ENCODE measurements at places on chromosomes 1 and 21.

GRCh38 chr21:27359141-27359540 is 392.3 kb upstream of the ADAMTS5 start:
- no peak for DNase-seq

DNA sequence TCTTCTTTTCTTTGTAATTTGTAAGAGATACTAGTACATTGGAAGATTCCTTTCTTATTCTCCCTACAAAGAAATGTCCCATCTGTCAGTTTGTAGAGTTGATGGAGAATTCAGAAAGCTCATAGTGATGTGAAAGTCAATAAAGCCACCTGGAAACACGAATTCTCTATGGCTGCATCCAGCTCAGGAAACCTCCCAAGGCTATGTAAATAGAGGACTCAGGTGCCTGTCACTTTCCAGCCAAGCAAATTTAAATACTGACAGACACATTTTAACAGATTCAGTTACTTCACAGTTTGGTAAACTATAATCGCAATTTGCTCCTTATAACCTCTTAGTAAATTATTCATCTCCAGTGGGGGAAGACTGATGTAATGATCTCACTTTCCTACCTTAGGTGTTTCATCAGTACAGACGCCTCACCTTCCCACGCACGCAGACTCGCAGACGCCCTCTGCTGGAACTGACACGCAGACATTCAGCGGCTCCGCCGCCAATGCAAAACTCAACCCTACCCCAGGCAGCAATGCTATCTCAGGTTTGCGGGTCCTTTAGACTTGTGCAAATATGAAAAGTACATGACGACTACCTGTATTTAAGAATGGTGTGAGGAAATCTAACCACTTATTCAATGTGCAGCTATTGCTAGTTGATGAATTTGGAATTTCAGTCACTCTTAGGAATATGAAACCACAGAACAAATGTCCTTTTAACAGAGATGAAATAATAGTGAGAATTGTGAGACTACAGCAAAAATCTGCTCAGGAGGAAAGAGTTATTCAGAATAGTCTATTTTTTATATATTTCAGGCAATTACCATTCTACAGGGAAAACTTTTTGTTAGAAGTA is 60.6 kb downstream of the PTPRC start:
- no peak for DNase-seq

- peak; percentile 30 for DNase-seq
Observed at GRCh38 chr21:33403786-33404585, 773 bp downstream of the IFNGR2 start.

- no peak for DNase-seq
Observed at GRCh38 chr1:71054281-71054731, 6.7 kb upstream of the PTGER3 start.

GRCh38 chr21:46181953-46182547 is 2.2 kb downstream of the SPATC1L start:
- DNase-seq: no peak

GRCh38 chr21:45880097-45881068 is 101.2 kb upstream of the COL6A1 start:
- peak; percentile 75 for DNase-seq

- DNase-seq: no peak
Observed at GRCh38 chr1:202241376-202242079, 47.9 kb downstream of the LGR6 start.

GRCh38 chr1:76868154-76868882 is 1.0 kb downstream of the ST6GALNAC5 start:
- peak; percentile 55 for DNase-seq

DNA sequence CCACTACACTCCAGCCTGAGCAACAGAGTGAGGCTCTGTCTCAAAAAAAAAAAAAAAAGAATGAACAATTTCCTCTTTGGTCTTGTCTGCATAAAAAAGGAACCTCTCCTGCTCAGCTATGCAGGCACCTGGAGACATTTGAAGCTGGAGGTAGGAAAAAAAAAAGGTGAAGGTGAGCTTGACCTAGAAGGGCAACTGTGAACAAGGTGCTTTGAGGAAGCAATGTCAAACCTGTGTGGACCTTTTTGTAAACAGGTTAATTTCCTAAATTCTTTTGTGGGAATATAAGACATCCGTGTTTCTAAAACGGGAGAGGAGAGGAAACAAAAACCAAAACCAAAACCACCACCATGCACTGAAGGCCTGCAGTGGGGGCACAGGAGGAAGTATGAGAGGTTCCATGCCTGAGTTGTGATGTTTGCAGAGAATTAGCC is 77.5 kb downstream of the SLC45A1 start:
- no peak for DNase-seq

- no peak for DNase-seq
Observed at GRCh38 chr1:172288581-172288980, 131.9 kb upstream of the C1orf105 start.

GRCh38 chr1:92118826-92119225 is 38.7 kb downstream of the BTBD8 start:
- DNase-seq: no peak

DNA sequence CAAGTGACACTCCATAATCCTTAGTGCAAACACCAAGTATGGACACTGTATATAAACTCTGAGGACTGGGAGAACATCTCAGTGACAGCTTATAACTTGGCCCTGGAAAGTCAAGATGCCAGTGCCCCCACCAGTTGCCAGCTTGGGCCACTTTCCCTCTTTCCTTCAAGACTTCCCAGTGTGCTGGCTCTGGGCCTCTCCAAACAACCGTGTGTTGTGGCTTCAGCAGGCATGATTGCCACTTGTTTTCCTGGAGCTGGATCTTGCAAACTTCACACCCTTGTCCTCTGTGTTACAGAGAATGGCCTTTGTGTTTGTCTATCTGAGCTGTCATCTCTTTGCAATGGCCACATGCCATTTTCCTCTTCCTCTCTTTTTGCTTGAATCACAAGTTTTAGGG is 37.0 kb downstream of the CCDC185 start:
- no peak for DNase-seq

GRCh38 chr1:68409426-68409825 is 40.3 kb downstream of the RPE65 start:
- DNase-seq: no peak

DNA sequence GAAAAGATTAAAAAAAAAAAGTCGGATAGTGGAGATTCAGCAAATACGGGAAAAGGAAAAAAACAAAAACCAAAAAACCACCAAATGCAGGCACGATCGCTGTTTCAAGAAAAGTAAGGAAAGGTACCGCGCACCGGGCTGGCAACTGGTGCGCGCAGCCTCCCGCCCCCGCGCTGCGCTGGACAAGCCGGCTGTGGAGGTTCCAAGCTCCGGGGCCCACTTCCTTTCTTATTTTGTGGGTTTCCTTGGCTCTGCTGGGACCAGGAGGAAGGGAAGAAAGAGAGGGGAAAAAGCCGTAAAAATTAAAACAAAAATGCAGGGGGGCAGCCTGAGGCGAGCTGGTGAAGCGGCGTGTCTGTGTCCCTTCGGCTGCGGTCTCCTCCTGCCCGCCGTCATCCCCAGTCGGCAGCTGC is 233 bp downstream of the ADAMTS5 start:
- DNase-seq: peak; percentile 39

GRCh38 chr1:166905900-166906299 is 29.8 kb upstream of the TADA1 start:
- no peak for DNase-seq

DNA sequence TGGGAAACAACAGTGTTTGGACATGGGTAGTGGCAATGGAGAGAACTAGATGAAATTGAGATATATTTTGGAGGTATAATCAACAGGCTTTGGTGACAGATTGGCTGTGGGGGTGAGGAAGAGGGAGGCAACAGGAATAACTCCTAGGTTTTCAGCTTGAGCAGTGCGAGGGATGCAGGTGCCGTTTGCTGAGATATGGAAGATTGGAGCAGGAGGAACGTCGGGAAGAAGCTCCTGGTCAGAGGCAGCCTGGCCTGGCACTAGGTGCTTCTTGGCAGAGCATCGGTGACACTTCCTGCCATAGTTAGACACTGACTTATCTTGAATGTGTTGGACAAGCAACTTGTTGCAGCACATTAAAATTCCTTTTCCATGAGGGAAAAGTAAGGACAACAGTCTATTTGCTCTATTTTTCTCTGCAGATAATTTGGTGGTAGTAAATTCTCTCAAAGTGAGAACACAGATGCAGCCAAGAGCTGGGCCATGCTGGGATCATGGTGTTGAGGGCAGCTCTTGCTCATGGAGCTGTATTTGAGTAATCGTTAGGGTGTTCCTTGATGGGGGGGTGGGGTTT is 21.5 kb upstream of the MYSM1 start:
- DNase-seq: no peak

GRCh38 chr1:230011333-230012092 is 55.5 kb upstream of the GALNT2 start:
- DNase-seq: no peak

DNA sequence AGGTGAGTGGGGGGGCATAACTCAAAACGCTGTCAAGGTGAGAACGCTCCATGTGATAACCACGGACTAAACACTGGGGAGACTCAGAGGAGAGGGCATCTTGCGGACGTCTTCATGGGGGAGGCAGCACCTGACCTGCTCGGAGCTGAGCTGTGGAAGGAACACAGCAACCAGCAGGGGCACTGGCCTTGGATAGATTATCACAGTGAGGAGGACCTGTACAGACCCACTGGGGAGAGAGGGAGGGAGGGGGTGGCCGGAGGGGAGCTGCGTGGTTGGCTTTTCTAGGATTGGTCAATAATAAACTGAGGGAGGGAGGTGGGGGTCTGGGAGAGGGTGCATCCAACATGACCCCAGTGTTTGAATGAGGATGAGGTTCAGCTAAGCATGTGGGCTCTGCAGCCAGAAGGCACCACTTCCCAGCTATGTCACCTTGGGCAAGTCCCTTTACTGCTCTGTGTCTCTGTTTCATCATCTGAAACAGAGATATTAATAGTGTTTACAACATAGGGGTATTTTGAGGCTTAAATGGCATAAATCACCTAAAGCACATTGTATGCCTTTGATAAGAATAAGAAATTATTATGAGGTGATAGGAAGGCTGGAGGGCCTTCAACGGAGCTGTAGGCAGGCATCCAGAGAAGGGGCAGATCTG is 123.3 kb downstream of the GRIK3 start:
- no peak for DNase-seq

GRCh38 chr1:6889875-6890480 is 104.7 kb downstream of the CAMTA1 start:
- DNase-seq: peak; percentile 13

DNA sequence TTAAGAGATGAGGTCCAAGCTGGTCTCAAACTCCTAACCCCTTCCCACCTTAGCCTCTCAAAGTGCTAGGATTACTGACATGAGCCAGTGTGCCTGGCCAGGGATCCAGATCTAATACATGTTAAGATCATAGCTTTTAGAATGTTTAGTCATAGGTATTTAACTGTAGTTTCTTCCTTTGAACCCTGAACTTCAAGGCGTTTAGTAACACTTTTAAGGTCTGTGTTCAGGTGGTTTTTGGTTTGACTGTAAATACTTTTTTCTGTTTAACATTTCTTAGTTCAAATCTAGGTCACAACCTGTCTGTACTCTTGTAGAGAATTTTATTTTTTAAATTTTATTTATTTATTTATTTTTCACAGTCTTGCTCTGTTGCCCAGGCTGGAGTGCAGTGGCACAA is 28.1 kb downstream of the RAP1A start:
- DNase-seq: no peak

- no peak for DNase-seq
Observed at GRCh38 chr1:66333466-66334199, 200.3 kb upstream of the SGIP1 start.

- DNase-seq: no peak
Observed at GRCh38 chr1:40838045-40838979, 23.9 kb downstream of the CITED4 start.

DNA sequence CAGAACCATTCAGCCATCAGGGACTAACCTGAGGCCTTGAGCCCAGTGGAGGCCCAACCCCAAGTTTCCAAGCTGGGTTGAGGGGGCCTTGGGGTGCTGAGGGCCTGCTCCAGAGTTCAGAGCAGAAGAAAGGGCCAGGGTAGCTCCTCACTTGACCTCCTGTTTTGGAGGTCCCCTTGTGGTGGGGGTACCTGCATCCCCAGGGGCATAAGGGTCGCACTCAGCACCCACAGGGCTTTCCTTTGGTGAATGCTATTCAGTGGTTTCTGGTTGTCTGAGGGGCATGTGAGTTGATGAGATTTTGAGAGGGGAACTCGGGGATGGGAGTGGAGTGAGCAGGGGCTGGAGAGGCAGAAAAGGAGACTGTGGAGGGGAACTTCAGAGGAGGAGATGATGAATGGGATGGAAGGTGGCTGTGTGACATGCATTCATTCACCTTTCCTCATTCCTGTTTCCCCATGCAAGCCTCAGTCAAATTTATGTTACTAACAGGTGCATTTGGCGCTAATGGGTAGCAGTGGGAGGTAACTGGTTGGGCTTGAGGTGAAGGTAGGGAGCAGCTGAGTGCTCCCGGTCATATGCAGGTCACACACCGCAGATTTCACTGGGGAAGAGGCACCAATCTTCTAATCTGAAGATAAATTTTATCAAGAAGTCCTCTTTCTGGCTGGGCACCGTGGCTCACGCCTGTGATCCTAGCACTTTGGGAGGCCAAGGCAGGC is 50.4 kb downstream of the TEX35 start:
- DNase-seq: no peak
